ENCODE measurements at places on chromosomes 12 and 14. TPM values are rescaled to one million over a fixed set of nuclear protein-coding genes. Genes with fewer than 3 reads are reported as not detected.
A peak's percentile ranks its signal among the peaks of the same experiment; 100 is the strongest.

DNA sequence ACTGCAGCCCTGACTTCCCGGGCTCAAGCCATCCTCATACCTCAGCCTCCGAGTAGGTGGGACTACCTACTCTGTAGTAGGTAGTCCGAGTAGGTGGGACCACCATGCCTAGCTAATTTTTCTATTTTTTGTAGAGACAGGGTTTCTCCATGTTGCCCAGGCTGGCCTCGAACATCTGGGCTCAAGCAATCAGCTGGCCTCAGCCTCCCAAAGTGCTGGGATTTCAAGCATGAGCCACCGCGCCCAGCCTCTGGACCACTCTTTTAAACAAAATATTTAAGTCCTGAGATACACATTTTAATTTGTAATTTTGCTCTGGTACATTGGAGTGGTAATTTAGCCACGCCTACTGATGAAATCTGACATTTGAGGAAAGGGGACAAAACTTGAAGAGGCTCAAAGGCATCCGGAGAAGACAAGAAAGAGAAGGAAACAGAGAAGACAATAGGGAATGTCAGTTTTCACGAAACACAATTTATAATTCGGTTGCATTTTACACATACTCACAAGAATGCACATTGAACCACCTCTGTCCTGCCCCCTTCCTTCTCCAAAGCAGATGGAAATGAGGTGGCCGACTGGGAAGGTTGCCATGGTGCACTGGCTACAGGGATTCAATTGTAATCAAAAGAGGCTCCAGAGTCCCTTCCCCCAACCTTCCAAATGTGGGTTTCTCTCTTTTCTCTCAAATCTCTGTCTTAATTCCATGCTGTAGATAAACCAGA lies 9.7 kb upstream of the TUBA1A start:
- no peak for DNase-seq

GRCh38 chr14:98721061-98721460 lies 550.9 kb downstream of the BCL11B start:
- no peak for DNase-seq

GRCh38 chr12:9786726-9787717 lies 26.3 kb upstream of the CD69 start:
- no peak for DNase-seq

GRCh38 chr14:103801459-103801858 lies 45.9 kb downstream of the PPP1R13B start:
- DNase-seq, result no peak

- DNase-seq, result no peak
Measured at GRCh38 chr14:106308839-106309389, 782.5 kb downstream of the TMEM121 start.

DNA sequence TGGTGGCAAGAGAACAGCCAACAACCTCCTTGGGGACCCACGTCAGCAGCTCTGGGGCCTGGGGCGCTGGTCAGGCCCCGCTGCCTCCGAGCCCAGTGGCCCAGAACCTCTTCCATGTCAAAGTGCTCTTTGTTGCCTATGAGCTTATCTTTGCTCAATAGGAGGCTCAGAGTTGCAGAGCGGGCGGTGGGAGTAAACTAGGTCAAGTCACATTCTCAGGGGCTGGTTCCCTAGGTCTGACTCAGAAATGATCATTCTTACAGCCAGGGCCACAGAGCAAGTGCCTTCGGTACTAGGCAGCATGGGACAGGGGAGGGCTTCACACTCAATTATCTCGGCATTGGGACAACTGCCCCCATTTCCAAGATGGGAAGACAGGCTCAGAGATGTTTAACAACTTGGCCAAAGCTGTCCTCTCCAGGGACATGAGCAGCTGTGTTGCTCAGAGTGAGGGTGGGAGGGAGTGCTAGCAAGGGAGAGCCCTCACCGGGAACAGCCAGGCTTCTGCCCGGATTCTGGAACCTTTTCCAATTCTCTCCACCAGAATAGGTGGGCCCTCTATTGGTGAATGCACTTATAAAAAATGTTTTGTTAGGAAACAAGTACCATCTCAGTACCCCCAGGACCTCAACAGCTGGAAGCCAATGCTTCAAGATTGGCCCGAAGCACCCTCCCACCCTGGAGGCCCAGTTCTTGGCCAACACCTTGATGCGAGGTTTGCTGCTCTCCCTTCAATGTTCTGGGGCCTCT lies 11.9 kb downstream of the SLC25A29 start:
- DNase-seq, result no peak

GRCh38 chr14:61530296-61530695 lies 165.0 kb upstream of the HIF1A start:
- no peak for DNase-seq

DNA sequence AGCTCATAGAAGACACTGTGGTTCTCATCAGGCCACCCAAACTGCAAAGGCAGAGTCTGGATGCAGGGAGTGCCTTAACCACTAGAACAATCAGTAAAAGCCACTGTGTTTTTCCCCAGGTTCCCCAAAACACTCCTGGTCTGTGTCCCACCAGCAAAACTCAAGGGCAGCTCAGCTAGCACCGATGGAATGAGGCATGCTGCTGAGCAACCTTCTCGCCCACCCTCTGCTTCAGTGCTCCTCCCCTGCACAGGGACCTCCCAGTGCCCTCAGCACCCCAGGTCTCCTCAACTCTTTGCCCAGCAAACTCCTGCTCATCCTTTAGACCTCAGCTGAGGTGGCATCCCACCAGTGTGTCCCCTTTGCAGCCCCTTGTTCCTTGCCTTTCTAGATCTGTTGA lies 4.0 kb downstream of the KRT77 start:
- DNase-seq, result no peak

DNA sequence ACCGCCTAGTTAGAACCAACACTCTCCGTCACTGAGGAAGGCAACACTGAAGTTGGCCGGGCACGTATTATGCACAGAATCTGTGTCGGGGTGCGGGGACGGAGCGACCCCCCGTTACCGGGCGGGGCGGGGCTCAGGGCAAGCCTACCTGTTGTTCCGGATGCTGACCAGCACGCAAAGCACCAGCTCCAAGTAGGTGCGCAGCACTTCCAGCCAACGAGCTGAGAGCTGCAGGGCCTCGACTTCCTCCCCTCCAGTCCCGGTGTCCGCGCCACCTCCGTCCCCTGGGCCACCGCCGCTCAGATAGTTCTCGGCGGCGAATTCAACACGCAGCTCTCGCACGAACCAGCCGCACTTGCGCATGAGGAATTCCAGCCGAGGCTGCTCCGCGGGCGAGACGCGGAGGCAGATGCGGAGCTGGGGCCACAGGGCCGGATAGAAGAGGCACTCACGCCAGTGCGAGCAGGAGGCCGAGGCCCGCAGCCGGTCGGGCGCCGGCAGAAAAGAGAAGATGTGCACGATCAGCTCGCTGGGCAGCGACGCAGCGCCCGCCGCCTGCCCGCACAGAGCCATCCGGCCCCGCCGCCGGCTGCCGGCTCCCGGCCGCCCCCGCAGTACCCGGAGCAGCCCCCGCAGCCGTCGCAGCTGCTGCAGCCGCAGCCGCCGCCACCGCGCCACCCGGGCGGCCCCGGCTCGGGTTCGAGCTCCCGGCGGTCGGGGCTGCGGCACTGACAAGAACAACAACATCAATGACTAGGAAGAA lies 636 bp downstream of the FBXO33 start:
- DNase-seq, result peak; percentile 84

DNA sequence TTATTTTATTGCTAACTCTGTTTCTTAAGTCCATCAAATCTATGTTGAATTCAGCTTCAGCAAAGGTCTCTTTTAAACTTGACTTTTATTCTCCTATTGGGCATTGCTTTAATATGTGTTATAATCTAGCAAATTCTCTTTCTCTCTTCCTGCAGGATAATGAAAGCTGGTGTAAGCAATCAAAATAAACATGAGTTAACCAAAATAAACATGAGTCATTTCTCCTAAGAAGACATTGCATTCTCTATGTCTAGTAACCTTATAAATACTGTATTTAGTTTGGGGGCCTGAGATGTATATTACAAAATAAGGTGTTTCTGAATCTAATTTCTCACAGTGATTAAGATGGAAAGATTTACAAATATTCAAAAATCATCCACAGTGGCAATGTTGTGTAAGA lies 739.1 kb upstream of the ATXN7L3B start:
- DNase-seq, result no peak

DNA sequence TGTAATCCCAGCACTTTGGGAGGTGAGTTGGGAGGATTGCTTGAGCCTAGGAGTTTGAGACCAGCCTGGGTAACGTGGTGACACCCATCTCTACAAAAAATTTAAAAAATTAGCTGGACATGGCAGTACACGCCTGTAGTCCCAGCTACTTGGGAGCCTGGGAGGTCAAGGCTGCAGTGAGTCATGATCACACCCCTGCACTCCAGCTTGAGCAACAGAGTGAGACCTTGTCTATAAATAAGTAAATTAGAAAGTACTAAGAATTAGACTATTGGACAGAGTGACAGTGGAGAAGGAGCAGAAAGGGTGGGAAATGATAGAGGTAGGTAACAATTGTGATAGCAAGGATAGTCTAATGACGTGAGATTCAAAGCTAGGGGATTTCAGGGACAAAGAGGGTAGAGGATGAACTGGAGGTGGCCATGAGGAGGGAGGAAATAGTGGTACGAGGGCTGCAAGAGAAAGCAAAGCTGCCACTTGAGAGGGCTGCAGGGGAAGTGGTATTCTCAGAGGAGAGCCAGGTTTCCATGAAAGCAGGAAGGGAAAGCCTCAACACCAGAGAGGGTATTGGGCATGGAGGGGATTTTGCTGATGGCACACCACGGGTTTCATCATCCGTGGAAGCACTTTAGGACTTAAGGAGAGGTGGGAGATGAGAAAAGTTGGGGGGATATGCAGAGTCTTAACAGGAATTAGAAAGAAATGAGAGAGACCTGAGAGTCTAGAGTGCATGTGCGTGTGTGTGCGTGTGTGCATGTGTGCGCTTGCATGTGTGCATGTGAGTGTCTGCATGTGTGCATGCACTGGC lies 85.6 kb downstream of the SYNE2 start:
- no peak for DNase-seq

GRCh38 chr14:98890556-98891340 lies 381.2 kb downstream of the BCL11B start:
- DNase-seq, result no peak

GRCh38 chr12:14113031-14113430 lies 131.6 kb upstream of the GRIN2B start:
- no peak for DNase-seq

The USP30 gene
- 18.1 TPM for total RNA-seq

The BCL2L2 gene
- 21.6 TPM for total RNA-seq

The PIWIL1 gene
- total RNA-seq, result not detected

The KRT2 gene
- total RNA-seq, result not detected

DNA sequence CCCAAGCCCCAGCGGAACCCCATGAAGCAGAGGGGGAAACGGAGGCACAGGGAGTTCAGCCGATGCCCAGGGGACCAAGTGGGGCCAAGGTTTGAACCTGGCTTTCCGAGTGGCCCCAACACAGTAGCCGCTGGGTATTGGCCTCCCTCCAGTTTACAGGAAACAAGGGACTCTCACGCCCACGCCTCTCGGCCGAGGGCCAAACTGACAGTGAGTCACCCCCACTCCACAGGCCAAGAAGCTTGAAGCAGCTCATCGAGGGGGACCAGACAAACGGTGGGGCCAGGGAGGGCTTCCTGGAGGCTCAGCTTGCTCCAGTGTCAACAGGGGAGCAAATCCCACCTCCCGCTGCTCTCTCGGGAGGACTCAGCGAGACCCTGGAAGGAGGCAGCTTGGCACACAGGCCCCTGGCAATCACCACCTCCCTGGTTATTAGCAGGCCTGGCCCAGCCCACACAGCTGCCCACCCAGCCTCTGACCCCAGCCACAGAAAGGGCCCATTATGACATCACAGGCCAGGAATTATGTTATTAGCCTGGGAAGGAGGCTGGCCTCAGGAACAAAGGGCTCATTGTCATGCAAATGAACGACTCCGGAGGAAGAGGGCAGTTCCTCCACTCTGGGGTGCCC lies 54.6 kb downstream of the NCOR2 start:
- DNase-seq, result peak; percentile 91

DNA sequence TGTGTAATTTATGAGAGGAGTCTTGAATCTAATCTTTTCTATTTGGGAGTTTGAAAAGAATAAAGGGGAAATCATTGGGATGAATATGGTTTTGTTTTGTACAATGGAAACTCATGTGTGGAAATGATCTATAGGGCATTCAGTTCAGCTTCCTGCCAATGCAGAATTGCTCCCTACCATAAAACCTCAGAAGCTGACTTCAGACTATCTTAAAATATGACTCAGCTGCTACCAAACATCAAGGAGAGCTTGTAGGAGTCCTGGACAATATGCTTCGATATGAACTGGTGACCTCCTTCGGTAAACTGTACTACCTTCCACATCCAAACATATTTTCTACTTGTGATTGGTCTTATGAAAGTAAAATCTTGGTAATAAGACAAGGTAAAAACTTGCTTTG lies 160.6 kb downstream of the CAPZA3 start:
- no peak for DNase-seq

The TUNAR gene
- total RNA-seq, result 0.27 TPM

DNA sequence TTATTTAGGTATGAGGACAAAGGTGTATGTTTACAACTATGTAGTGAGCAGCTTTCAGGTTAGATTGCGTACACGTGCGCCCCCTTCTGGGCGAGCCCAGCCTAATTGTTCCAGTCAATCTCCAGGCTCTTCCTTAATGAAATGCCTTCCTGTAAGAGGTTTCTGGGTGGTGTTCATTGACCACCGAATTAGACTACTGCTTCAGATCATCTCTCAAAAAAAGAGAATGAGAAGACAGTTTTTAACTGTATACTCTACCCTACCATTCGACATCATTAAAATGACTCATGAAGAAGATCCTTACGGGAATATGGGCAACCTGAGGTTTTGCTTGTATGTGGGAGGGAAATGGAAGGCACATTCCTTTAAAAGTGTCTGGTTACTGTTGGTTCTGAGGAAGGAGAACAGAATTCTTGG lies 2.1 kb downstream of the LUM start:
- peak; percentile 88 for DNase-seq

DNA sequence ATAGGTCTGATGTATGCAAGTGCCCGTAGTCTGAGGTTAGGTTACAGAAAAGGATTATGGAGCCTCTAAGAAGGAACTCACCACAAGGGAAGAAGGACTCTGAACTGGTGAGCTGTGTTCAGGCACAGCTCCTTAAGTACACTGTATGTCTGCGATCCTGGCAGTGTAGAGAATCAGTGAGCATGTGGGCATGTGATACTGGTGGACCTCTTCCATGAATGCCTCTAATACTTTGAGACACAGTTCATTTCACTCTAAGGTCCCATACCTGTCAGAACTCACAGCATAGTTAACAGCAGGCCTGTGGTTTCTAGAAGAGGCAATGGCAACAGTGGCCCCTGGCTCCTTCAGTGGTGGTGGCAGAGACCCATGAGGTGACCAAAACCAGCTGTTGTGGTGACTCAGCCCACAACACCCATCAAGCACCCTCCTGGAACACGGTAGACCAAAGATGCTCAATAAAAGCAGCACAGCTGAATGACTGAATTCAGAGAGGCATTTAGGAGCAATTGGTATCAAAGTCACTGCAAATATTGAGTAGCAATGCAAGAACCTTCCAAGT lies 6.9 kb upstream of the OR6J1 start:
- no peak for DNase-seq

DNA sequence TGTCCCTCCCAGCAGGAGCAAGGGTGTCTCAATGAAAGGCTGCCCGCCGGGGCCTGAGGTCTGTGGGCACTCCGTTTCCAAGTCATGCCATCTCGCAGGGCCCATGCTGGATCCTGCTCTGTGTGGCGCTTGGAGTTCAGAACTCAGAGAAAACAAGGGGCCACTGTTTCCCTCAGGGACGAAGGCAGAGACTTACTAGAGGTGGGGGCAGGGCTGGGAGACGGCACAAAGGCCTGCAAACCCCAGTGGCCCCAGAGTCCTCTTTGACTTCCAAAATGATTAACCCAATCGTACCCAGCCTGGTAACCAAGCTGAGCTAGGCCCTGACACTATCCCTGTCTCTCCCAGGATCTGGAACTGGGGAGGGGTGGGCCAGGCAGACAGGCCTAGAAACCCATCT lies 95.8 kb downstream of the ITPK1 start:
- no peak for DNase-seq

The OR4E2 gene
- not detected for total RNA-seq

GRCh38 chr12:98870504-98870903 lies 225.4 kb downstream of the APAF1 start:
- DNase-seq, result no peak
